ENCODE measurements at places on chromosomes 1 and 21.
A peak's percentile ranks its signal among the peaks of the same experiment; 100 is the strongest.

DNA sequence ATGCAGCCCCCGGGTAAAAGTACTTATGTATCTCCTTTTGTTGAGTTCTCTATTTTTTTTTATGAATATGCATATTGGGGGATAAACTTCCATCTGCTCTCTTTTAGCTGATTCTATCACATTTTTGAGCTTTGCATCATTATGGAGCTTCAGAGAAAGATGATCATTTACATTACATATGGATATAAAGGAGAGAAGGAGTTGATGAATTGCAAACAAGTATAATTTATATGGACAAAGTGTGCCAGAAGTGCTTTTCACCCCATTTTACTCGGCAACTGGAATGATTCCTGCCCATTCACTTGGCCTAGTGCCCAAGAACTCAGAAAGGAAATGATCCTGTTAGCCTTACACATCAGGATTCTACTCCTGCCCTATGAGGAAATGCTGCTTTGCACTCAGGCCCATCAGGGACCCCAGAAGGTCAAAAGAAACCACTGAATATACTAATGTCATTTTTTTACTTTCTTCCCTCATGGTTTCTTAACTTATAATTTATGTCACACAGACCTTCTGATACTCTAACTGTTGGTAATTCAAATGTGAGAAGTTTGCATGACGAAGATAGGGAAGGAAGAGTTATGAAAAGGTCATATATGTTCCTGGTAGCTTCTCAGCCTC lies 65.6 kb downstream of the SAMSN1 start:
- DNase-seq, result no peak

DNA sequence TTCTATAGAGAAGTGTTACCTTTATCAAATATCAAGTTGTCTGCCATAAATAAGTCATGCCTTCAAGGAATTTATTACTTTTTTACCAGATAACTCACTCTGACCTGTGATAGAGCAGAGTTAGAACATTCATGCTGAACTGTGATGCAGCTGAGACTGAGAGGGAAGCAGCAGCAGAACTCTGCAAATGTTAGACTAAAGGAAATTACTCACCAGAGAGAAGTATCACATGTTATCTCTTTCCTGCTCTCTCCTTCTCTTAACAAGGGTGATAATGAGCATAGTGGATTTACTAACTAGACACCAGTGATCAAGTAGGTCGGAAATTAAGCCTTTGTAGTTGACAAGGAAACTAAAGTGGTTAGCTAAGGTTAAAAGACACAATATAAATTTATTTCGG lies 181.6 kb downstream of the RASAL2 start:
- DNase-seq, result no peak

- peak; percentile 16 for DNase-seq
Observed at GRCh38 chr1:57423135-57423655, 665 bp downstream of the DAB1 start.

GRCh38 chr1:41359211-41360073 lies 1.8 kb upstream of the FOXO6 start:
- no peak for DNase-seq

GRCh38 chr1:200889571-200889970 lies 5.1 kb upstream of the INAVA start:
- no peak for DNase-seq
